ENCODE measurements at places on chromosomes 4 and X.

GRCh38 chr4:151659601-151660364, 101.0 kb downstream of the GATB start:
- no peak for DNase-seq

- peak; percentile 39 for DNase-seq
These were observed 921 bp upstream of the SETD7 start for GRCh38 chr4:139556724-139557555.

DNA sequence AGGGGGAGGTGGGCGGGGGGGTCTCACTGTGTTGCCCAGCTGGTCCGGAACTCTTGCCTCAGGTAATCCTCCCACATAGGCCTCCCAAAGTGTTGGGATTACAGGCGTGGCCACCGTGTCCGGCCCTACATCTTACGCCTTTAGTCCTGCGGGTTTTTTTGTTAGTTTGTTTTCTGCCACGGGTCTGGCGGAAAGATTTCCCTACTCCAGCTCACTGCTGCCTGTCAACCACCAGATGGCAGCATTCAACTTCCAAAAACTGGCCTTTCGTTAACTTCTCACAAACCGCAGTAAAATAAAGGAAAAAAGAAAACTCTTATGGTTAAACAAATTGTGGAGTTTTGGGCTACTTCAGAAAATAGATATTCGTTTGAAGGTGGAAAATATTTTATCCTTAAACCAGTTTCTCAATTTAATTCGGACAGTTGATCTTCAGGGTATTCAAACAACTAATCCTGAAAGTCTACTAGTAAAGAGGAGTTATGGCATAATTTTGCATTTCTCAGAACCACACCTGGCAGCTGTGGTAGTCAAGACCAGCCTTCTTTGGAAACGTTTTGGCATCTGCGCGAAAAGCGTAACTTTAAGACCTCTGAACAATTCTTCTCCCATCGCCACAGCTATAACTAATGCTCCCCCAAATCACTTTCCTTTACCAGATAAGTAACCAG, 41.1 kb downstream of the LUZP4 start:
- DNase-seq: peak; percentile 40

DNA sequence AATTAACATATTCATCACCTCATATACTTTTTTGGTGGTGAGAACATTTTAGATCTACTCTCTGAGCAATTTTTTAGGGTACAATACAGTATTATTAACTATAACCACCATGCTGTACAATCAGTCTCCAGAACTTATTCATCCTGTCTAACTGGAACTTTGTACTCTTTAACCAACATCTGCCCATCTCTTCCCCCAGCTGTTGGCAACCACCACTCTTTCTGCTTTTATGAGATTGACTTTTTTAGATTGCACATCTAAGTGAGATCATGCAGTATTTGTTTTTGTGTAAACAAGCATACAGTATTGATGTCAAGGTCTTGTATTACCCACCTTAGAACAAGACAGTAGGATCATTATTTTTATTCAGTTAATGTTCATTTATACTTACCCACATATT, 516.8 kb downstream of the RPA4 start:
- DNase-seq: no peak

- DNase-seq: no peak
These were observed 15.8 kb upstream of the UBE2K start for GRCh38 chr4:39682138-39682537.

DNA sequence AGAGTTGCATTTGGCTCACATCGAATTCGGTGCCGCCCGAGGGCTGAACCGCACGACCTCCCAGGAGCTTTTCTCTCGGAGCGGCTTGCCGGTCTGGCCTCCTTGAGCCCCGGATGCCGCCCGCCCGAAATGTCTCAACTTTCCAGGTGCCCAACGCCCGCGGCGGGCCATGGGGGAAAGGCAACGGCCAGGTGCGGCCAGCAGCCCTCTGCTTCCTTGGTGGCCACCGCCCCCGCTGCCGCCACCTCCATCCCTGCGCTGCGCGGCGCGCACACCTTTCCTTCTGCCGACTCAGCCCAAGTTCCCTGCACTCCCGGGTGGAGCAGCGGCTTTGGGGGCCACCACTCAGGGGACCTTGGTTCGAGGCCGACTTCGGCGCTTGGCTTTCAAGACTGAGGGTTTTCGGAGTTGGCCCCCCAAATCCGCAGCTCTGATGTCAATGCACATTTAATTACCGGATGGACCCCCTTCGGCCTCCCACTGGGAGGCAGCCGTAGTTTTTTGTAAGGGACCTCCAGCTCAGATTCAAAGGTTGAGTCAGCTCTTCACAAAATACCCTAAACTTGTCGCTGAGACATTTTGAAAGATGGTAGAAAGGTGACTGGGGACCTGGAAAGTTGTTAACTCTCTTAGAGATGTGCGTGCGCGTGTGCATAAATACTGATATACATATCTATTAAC, 1.1 kb downstream of the AFF2 start:
- no peak for DNase-seq

DNA sequence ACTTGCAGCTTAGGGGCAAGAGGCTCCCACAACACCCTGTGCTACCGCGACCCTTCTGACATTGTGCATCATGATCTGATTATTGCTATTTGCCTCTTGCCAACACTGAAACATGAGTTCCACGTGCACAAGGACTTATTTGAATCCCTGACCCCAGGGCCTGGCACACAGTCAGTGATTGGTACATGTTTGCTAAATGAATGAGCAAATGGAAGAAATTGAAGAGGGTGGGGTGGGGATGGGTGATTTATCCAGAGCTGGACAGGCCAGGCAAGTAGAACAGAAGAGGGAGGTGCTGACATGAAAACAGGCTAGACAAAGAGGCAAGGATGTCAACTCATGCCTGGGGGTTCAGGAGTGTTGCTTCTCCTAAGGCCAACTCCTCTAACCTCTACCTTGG, 24.9 kb upstream of the RPL39 start:
- no peak for DNase-seq

DNA sequence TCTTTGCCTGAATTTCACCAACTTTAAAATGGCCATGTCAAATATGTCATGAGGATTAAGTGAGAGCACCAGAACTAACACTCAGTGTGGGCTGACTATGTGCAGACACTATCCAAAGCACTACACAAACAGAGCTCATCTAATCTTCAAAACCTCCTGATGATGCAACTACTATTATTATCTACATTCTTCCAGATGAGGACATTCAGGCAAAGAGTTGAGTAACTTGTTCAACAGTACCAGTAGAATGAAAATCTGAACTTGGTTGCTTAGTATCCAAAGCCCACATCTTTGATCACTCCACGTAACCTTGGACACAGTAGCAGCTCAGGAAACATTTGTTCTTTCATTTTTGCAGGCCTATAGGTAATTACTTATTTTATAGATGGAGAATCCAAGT, 90.1 kb downstream of the ATP8A1 start:
- DNase-seq: no peak

DNA sequence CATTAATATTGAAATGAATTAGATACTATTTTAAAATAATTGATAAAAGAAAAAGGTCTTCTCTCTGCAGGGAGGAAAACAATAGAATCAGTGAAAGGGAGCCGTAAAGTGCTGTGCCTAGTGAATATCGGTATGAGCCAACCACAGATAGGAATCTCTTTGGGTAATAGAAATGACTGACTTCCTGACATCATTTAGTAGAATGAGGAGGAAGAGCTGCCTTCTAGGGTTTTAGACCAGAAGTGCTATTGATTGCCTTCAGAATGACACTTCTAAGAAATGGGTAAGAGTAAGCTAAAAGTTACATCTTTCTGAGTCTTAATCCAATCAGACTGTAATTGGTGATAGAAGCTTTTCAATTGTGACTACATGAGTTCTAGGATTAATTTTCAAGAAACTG, 134.0 kb upstream of the MAP9 start:
- DNase-seq: no peak

DNA sequence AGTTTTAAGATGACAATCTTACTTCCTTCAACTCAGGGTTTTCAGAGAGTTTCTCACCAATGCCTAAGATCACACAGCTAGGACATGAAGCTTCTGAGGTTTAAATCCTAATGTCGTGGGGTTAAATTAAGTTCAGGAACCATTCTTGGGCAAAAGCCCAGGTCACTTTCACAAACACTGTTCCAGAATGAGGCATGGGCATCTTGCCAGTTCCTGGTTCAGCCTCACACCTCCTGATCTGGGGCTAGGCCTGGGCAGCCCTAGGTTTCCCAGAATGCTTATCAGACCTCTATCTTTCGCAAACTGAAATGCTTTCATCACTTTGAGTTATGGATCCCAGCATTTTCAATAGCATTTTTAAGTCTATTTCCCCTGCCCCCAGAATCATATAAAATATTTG, 224.8 kb upstream of the EDA2R start:
- no peak for DNase-seq

DNA sequence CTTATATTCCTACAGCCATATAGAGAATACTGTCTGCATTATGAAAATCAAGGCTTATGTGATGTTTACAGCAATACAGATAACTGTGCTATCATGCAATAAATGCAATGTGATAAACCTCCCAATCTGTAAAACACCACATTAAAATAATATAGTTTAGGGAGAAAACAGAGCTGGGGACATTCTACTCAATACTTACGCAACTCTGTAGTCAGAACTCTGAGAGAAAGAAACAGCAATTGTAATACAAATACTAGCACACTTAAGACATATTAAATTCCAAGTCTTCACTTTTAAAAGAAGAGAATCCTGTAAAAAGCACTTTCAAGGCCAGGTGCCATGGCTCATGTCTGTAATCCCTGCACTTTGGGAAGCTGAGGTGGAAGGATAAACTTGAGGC, 61.4 kb downstream of the ANKRD17 start:
- no peak for DNase-seq

- no peak for DNase-seq
These were observed 189.9 kb downstream of the PTTG2 start for GRCh38 chr4:38149997-38150671.

DNA sequence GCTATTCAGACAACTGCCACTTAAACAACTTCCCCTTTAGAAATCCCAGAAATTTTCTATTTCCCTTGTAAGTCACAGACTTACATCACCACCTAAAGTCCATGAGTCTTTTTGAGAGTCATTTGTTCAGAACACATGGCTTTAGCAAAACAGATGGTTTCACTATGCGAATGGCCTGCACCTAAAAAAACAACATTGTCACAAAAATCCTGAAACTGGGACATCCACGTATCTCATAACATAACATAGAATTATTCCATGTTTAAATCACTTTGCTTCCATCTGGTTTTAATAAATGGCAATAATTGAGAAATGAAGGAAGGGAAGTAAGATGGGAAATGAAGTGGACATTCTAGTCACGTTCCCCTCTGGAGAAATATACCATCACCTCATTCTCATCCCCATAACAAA, 155.3 kb upstream of the EDNRA start:
- DNase-seq: no peak

GRCh38 chr4:185039508-185040273, 21.4 kb downstream of the HELT start:
- DNase-seq: peak; percentile 10

GRCh38 chr4:141833209-141833608, 196.8 kb downstream of the IL15 start:
- DNase-seq: no peak

- DNase-seq: no peak
These were observed 161.0 kb upstream of the FGF13 start for GRCh38 chrX:138872537-138872936.

DNA sequence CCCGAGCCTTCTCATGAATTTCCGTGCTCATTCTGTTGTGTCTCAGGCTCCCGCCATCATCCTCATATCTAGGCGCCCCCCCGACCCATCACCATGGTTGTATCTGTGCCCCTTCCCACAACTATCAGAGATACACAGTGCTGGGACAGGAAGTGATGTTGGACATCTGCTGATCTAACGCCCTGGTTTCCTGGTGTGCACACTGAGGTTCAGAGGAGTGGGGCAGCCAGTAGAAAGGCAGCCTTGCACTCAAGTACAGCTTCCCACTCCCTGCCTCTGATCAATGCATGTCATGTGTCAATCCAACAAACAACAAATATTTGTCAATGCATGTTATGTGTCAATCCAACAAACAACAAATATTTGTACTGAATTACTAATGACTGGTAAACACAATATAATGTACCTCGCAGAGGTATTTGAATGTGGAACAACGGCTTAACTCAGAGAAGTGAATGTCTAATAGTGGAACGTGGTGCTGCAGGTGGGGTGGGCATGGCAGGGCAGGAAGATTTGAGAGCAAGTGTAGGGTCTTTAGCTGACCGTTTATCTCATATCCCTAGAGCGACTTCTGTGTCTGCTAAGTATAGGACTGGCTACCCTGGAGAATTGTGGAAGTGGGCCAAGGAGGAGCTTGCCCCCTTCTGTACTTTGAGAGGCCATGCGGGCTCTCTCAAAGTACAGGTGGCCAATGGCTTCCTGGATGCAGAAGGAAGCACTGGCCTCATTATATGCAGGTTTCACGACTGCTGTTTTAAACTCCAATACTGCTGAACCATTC, 10.3 kb upstream of the SEL1L3 start:
- DNase-seq: no peak

- no peak for DNase-seq
These were observed 8.6 kb downstream of the GABRA4 start for GRCh38 chr4:46984781-46985180.

GRCh38 chrX:10444204-10444603, 176.2 kb downstream of the MID1 start:
- no peak for DNase-seq

DNA sequence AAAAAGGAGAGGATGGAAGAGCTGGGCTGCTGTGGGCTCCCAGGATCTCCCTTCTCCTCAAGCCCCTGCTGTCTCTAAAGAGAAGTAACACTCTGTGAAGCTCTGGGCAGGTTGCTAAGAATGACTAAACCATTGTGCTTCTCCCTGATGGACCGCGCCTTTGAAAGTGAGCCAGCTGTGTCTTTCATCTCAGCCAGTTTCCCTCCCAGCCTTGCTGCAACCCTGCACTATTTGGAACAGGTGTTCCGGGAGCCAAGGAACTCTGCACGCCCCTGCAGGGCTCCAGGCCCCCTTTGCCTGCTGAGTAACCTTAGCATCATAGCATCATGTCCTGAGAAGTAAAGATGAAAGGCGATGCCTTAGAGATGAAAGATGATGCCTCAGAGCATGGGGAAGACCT, 39.7 kb downstream of the SMIM20 start:
- DNase-seq: no peak

DNA sequence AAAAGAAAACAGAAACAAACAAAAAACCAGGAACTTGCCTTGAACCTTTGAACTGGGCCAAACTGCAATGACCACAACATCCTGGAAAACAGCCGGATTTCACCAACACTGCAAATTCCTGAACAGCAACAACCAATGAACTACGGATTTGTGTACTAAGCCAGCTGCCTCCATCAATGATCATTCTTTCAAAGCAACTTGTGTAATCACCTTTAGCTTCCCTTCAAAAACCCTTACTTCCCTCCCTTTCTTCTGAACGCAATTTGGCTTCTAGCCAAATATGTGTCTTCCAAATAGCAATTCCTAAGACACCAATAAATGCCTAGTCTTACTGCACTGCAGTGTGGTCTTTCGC, 98.5 kb upstream of the FAM47C start:
- no peak for DNase-seq
